ENCODE measurements at places on chromosomes 3 and 15.
A peak's percentile ranks its signal among the peaks of the same experiment; 100 is the strongest.

GRCh38 chr3:42376344-42376798 lies 34.0 kb downstream of the LYZL4 start:
- DNase-seq, result peak; percentile 85

DNA sequence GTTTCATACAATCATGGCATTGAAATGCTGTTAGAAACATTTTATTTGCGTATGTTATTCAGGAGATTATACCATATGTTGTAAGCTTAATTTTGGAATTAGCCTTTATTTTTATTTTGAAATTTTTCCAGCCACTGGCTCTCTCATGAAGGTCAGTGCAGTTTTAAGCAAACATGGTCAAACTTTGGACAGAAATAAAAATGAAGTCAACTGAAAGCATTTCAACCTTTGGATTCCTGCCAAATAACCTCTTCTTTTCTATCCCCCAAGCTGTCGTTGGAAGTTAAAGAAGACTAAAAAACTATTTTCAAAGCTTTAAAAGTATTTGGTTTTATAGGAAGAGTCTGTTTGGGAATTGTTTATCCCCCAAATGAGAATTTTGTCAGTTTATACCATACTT lies 846.6 kb downstream of the MCTP2 start:
- no peak for DNase-seq

DNA sequence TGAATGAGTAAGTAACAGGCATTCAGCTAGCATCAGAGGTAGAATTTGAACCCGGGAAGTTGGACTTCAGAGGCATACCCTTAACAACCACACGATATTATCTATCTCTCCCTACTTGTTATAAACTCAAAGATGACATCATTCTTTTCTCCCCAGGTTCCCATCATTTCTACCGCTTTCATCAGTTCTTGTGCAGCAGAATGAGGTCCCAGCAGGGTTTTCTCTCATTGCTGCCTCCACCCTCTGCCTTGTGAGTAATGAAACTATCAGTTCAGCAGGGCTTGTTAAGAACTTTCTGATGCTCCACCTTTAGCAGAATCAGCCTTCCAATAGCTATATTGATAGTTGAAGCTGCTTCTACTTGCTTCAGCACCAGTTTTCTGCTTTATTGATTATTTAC lies 487.5 kb upstream of the KCNMB2 start:
- no peak for DNase-seq

- no peak for DNase-seq
Observed at GRCh38 chr3:87575550-87575949, 299.2 kb upstream of the POU1F1 start.

GRCh38 chr15:69035205-69035917 lies 20.9 kb downstream of the NOX5 start:
- DNase-seq, result no peak

GRCh38 chr3:15286022-15286421 lies 46.4 kb downstream of the SH3BP5 start:
- DNase-seq, result no peak

DNA sequence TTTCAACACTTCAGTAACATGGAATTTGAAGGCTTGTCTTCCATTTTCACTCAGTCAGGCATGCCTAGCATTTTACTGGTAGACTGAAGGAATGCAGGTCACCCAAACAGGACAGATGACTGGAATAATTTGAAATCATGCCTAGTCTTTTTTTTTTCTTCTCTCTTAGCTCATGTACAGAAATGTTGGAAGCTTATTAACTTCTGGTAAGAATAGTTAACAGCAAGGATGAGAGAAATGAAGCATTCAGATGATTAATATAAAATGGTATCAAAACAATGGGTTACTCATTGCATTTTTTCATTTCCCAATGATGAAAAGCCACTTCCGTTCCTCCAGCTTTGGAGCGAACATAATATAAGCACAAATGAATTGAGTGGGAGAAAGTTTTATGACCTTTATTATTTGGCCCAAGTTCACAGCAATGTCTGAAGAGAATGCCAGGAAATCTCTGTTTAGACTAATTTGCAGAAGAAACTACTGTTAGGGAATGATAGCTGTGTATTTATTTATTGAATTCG lies 431.6 kb upstream of the RASGRP1 start:
- no peak for DNase-seq

GRCh38 chr3:183142199-183142598 lies 20.3 kb downstream of the LAMP3 start:
- no peak for DNase-seq

DNA sequence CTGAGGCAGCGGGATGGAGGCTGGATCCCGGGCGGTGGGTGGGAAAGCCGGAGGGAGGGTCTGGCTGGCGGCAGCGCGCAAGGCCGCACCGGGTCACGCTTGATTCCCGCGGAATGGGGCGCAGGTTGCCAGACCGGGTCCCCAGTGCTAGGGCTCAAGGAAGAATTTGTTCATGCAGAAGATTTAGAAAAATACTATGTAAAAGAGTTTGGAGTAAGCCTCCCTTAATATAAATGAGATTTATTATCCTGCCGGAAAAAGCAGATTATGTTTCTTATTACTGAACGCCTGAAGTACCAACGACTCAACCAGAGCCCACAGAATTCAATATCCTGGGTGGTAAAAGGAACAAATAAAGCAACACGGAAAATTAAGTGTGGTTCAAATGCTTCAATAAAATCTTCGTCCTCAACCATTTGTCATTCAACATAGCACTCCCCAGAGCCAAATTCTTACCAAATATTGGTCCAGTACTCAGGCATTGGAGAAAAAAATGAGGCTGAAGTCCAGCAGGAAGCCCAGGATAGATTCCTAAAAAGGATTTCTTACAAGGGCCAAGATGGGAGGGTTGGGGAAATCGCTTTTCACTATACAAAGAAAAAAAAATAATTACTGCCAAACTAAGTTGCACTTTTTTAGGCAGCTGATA lies 1.2 kb upstream of the ZBTB20 start:
- DNase-seq, result no peak

All from NCI-H345 (cell line).